Effector memory CD8-positive, alpha-beta T cell (primary cell): ENCODE measurements at places on chromosomes 11 and 22.

GRCh38 chr11:75166791-75167190 is 15.9 kb downstream of the SLCO2B1 start:
- H3K4me3 ChIP-seq, result no peak overlapping the region
- H3K4me1 ChIP-seq, result no peaks in the 10 kb centered on the region
- DNase-seq, result no peak

GRCh38 chr11:125075900-125076317 is 12.8 kb downstream of the SLC37A2 start:
- no peak overlapping the region for H3K4me3 ChIP-seq
- peaks cover 19% of the 10 kb centered on the region for H3K27me3 ChIP-seq
- H3K36me3 ChIP-seq, result no peaks in the 10 kb centered on the region
- no peak for DNase-seq
- H3K27ac ChIP-seq, result no peak overlapping the region

GRCh38 chr11:45895553-45896259 is 10.3 kb downstream of the MAPK8IP1 start:
- peaks cover 73% of the 10 kb centered on the region for H3K27me3 ChIP-seq
- no peak overlapping the region for H3K27ac ChIP-seq
- H3K4me3 ChIP-seq, result no peak overlapping the region
- no peak for DNase-seq
- peaks cover 3% of the 10 kb centered on the region for H3K36me3 ChIP-seq

DNA sequence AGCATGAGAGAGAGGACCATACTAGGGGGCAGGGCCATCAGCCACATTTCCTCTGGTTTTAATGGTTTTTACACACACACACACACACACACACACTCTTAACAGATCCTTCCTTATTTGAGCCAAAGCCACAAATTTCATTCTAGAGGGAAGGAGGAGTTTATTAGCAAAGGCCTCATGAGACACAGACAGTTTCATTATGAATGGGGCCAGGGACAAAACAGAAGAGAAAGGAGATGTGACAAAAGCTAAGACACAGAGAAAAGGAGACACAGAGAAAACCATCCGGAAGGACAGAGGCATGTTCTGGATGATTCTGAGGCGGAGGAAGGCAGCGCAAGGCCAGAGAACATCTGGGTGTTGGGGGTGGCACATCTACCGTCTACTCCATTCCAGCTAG is 32.2 kb upstream of the ARFGAP3 start:
- no peaks in the 10 kb centered on the region for H3K27me3 ChIP-seq
- H3K27ac ChIP-seq, result peak overlapping the region; percentile 73
- no peak for DNase-seq

DNA sequence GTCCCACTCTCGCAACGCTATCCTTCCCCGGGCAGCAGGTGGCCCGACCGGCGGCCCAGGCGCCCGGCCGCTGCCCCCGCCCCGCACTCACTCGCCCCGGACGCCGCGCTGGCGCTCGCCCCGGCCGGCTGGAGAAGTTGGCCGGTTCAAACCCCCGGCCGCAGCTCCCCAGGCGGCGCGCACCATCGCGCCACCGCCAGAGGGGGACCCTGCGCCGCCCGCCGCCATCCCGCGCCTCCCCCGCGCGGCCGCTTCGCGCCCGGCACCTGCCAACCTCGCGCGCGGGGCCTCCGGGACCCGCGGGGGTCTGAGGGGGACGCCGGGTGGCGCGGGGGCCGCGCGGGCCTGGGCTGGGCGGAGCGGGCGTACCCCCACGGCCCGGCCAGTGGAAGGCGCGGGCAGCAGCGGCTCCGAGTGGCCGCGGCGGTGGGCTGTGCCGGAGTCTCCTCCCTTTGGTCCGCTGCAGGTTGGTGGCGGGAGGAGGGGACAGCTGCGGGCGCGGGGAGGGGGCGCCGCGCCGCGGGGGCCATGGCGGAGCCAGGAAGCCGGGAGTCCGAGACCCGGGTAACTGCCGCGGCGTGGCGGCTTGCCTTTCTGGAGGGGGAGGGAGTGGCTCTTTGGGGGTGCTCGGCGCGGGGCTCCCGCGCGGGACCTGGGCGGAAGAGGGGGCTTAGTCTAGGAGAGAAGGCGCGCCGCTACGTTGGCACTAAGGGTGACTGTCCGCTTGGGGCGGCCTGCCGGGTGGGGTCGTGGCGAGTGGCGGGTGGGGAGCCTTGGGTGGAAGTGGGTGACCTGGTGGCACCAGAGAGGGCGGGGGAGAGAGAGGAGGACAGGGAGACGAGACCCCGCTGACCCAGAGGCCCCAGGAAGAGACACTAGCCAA is at the start of the genes MPST and TST:
Gene MPST (plus strand): TSS at position 434 of the 883 bp plus-strand sequence. CDS start 95 bp downstream, at position 529.
Gene TST (minus strand): TSS at position 139 of the 883 bp plus-strand sequence. CDS start 715 bp downstream, outside the sequence.
- H3K27me3 ChIP-seq, result no peaks in the 10 kb centered on the region
- H3K36me3 ChIP-seq, result no peaks in the 10 kb centered on the region
- DNase-seq, result peak; percentile 30
- H3K4me1 ChIP-seq, result peaks cover 15% of the 10 kb centered on the region
- peak within 1 kb of the TSS; percentile 88 for H3K4me3 ChIP-seq
- peak within 1 kb of the TSS; percentile 84 for H3K27ac ChIP-seq

DNA sequence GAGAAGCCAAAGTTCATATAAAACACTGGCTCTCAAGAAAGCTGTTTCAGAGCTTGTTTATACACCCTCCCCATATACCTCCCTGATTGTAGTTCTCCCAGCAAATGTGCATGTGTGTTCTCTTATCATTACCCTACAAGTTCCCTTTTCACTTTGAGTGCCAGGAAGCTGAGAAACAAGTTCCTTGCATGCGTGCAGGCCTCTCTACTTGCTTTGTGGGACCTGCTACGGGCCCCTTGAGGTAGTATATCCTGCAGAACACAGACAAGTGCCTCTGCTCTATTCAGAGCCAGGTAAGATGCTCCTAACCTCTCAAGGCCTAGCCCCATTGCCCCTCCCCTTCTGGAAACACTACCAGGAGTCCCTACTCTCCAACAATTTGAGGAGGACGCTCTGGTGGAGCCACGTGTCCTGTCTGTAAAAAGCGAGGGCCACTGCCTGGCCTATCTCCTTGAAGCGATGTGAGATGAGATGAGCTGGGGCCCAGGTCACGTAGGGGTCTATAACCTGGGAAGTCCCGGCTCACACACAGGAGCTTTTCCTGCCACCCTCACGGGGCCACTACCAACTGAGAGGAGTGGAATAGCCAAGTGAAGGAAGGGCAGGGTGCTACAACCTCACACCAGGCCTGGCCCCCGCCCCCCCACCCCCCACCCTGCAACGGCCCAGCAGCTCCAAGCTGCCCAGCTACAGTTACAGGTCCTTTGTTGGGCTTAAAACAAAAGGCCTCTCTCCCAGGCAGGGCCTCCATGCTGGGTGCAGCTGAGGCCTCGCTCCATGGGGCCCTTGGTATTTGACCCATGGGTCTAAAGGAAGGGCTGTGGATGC is 2.6 kb upstream of the ATP5MGL start:
- peaks cover 15% of the 10 kb centered on the region for H3K36me3 ChIP-seq
- no peak overlapping the region for H3K4me3 ChIP-seq
- H3K27ac ChIP-seq, result no peak overlapping the region
- DNase-seq, result no peak
- H3K4me1 ChIP-seq, result peaks cover 22% of the 10 kb centered on the region

GRCh38 chr22:35887296-35887875 is 141.2 kb downstream of the RBFOX2 start:
- H3K4me3 ChIP-seq, result no peak overlapping the region
- no peak overlapping the region for H3K27ac ChIP-seq
- DNase-seq, result no peak
- H3K4me1 ChIP-seq, result no peaks in the 10 kb centered on the region
- H3K27me3 ChIP-seq, result peaks cover 4% of the 10 kb centered on the region

DNA sequence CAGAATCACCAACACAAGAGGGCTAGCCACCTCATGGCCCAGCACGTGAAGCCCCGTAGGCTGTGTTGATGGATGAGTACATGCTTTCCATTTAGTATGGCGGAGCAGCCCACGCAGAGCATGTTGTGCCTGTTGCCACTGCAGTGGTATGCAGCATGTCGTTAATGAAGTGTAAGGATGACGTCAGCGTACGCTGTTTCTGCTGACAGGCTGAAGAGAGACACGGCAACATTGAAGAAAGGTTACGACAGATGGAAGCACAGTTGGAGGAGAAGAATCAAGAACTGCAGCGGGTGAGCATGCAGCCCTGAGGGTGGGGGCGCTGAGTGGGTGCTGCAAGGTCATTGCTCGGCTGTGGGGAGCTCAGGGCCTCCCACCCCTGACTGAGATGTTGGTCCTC is 62.8 kb downstream of the PPFIA1 start:
- no peaks in the 10 kb centered on the region for H3K4me1 ChIP-seq
- peaks cover 80% of the 10 kb centered on the region for H3K36me3 ChIP-seq
- no peak overlapping the region for H3K4me3 ChIP-seq
- no peak for DNase-seq
- no peaks in the 10 kb centered on the region for H3K27me3 ChIP-seq

DNA sequence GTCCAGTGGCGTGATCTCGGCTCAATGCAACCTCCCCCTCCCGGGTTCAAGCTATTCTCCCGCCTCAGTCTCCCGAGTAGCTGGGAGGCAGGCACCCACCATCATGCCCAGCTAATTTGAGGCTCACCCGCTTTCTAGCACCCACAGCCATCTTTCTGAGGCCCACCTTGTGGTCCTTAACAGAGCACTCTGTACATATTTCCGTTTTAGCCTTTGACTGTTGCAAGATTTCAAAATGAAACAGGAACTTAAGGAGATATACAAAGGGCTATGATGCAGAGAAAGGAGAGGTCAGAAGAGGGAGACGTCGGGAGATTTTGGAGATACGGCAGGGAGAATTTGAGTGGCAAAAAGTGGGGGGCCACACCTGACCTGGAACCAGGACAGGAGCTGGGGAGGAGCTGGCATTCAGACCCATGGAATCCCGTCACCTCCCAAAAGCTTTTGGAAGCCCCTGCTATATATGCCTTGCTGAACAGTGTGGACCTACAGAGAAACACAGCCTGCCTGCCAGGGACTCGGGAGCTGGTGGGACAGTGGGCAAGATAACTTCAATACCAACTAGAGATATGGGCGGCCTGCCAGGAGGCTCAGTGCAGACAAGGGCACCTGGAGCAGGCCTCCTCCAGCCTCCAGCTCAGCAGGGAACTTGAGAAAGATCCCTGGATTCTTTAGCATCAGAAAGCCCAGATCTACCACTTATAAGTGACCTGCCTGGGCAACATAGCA is 8.0 kb upstream of the CLCF1 start:
- H3K36me3 ChIP-seq, result peaks cover 3% of the 10 kb centered on the region
- DNase-seq, result no peak
- H3K4me3 ChIP-seq, result peak overlapping the region; percentile 40

DNA sequence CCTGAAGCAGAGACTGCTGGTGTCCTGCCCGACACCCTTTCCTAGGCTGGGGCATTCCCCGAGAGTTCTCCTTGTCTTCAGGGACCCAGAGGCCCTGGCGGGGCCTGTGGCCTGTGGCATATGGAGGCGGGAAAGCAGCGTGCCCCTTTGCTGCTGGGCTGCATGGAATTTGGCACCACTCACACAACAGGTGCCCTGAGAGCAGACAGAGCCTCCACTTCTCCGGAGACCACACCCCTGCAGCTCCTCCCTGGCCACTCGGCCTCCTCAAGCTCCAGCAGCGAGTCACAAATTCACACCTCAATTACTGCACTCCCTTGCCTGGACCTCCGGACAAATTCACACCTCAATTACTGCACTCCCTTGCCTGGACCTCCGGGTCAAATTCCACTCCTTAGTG is 1375.2 kb downstream of the TBC1D22A start:
- peaks cover 11% of the 10 kb centered on the region for H3K27me3 ChIP-seq
- no peak overlapping the region for H3K4me3 ChIP-seq
- no peaks in the 10 kb centered on the region for H3K36me3 ChIP-seq
- H3K4me1 ChIP-seq, result peaks cover 12% of the 10 kb centered on the region

GRCh38 chr11:44300844-44301563 is 8.9 kb downstream of the ALX4 start:
- peaks cover 68% of the 10 kb centered on the region for H3K27me3 ChIP-seq
- H3K4me1 ChIP-seq, result peaks cover 23% of the 10 kb centered on the region
- no peak overlapping the region for H3K4me3 ChIP-seq
- no peak overlapping the region for H3K27ac ChIP-seq
- H3K36me3 ChIP-seq, result no peaks in the 10 kb centered on the region

GRCh38 chr22:25663654-25664053 is 78.3 kb upstream of the MYO18B start:
- no peaks in the 10 kb centered on the region for H3K36me3 ChIP-seq
- DNase-seq, result no peak
- no peak overlapping the region for H3K27ac ChIP-seq
- no peaks in the 10 kb centered on the region for H3K4me1 ChIP-seq
- H3K4me3 ChIP-seq, result no peak overlapping the region

DNA sequence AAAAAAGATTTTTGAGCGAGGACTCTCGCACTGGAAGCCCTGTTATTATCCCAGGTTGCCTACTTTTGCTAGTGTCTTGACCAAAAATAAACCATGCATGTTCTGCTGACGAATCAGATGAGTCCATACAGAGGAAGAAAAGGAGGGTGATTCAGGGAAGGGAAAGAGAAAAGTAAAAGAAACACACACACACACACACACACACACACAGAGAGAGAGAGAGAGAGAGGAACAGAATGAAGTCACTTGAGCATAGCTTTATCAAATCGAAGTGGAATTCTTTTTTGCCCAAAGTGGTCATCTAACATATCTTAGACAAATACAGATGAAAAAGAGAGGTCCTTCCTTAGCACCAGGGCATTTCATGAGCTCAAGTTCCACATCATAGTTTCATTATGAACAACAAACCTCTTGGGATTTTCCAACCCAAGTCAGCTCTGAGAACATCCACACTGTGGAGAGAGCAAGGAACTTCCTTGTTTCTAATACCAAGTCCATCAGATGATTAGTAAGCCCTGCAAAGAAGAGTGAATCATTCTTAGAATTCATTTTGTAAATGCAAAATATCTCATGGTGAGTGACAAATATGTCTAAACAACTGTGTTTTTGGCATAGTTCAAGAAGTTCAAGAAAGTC is 7.7 kb upstream of the MMP12 start:
- H3K27ac ChIP-seq, result no peak overlapping the region
- no peak overlapping the region for H3K4me3 ChIP-seq
- no peaks in the 10 kb centered on the region for H3K4me1 ChIP-seq
- peaks cover 24% of the 10 kb centered on the region for H3K27me3 ChIP-seq

DNA sequence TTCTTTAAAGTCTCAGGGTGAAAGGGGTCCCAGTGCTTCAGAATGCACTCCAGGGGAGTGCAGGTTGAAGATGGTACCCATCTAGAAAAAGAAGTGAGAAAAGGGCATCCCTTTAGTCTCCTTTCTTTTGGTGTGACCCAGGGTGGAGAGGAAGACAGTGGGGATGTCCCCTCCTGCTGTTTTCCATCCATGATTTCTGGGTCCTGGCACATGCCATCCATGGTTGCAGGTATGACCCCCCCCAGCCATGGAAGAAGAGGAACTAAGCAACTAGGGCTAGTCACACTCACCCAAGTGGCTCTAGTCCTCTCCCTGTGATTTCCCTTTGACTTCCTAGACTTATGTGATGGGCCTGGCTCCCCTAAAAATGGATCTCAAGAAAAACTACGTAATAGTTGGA is 15.9 kb upstream of the EI24 start:
- no peaks in the 10 kb centered on the region for H3K36me3 ChIP-seq
- no peak for DNase-seq
- H3K4me3 ChIP-seq, result no peak overlapping the region
- no peaks in the 10 kb centered on the region for H3K27me3 ChIP-seq
- H3K4me1 ChIP-seq, result no peaks in the 10 kb centered on the region

DNA sequence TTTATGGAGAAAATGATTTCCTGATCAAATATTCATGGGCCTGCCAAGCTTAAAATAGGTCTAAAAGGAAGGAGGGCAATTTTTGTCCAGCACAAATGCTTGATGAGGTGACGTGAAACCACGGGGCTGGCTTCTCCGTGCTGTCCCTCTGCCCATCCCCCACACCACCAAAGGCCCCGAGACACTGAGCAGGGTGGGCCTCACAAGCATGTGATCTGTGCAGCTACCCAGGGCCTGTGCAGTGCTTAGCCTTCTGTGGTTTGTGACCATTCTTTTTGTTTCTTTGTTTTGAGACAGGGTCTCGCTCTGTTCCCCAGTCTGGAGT is 94.8 kb upstream of the RTL6 start:
- H3K4me1 ChIP-seq, result peaks cover 12% of the 10 kb centered on the region
- no peak overlapping the region for H3K27ac ChIP-seq
- no peak for DNase-seq
- no peak overlapping the region for H3K4me3 ChIP-seq
- H3K36me3 ChIP-seq, result no peaks in the 10 kb centered on the region
- H3K27me3 ChIP-seq, result peaks cover 31% of the 10 kb centered on the region
